CD4-positive, alpha-beta T cell treated with Interleukin-4 for 1 hour (primary cell): ENCODE measurements at places on chromosomes 5 and 9.

GRCh38 chr5:178324481-178325310 lies 92.1 kb upstream of the PHYKPL start:
- DNase-seq: no peak

GRCh38 chr5:170448221-170448620 lies 55.6 kb upstream of the KCNIP1 start:
- no peak for DNase-seq

GRCh38 chr5:163885117-163885516 lies 379.7 kb downstream of the MAT2B start:
- DNase-seq: no peak

DNA sequence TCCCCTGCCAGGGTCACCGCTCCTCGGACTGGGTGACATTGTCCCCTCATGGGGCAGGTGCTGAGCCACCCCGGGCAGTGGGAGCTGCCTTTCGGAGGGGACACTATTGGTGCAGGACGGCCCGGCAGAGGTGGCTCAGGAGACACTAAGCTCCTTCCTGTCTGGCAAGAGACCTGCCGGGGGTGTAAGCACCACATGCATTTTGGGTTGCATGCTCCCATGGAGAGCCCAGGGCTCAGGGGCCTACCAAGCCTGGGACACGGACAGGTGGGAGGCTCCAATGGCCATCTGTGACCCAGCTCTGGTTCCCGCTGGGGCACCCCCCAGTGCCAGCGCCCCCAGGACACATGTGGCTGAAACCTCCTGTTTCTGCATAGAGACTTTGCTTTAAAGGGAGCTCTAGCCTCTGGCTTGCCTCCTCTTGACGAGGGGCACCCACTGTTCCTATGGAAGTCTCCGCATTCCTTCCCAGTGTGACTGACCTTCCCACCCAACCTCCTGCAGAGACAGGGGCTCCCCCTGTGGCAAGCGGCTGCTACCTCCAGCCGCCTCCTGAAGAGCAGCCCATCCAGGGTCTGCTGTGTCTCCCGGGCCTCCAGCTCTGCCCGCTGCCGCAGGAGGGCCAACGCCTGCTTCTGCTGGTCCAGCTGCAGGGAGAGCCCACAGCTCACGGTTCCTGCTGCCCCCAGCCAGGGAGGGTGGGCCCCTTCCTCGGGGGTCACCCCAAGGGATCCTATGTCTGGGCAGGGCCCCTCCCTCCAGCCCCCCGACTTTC lies 28.1 kb downstream of the CCDC187 start:
- no peak for DNase-seq

GRCh38 chr5:36363101-36363500 lies 61.4 kb upstream of the RANBP3L start:
- no peak for DNase-seq
